HEK293T (cell line): ENCODE measurements at places on chromosomes 13 and 19.
A peak's percentile ranks its signal among the peaks of the same experiment; 100 is the strongest.

DNA sequence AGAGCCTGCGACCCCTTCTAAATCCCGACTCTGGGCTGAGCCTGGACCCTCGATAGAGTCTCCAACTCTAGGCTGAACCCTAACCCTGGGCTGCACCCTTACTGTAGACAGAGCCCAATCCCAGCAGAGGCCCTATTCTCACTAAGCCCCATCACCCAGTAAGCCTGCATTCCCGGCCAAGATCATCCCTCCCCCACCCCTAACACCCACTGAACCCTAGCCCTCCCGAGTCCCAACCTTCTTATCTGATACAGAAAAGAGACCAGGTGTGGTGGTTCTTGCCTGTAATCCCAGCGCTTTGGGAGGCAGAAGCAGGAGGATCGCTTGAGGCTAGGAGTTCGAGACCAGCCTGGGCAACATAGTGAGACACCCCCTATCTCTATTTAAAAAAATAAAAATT, 2.6 kb upstream of the TNFAIP8L1 start:
- DNase-seq, result no peak

DNA sequence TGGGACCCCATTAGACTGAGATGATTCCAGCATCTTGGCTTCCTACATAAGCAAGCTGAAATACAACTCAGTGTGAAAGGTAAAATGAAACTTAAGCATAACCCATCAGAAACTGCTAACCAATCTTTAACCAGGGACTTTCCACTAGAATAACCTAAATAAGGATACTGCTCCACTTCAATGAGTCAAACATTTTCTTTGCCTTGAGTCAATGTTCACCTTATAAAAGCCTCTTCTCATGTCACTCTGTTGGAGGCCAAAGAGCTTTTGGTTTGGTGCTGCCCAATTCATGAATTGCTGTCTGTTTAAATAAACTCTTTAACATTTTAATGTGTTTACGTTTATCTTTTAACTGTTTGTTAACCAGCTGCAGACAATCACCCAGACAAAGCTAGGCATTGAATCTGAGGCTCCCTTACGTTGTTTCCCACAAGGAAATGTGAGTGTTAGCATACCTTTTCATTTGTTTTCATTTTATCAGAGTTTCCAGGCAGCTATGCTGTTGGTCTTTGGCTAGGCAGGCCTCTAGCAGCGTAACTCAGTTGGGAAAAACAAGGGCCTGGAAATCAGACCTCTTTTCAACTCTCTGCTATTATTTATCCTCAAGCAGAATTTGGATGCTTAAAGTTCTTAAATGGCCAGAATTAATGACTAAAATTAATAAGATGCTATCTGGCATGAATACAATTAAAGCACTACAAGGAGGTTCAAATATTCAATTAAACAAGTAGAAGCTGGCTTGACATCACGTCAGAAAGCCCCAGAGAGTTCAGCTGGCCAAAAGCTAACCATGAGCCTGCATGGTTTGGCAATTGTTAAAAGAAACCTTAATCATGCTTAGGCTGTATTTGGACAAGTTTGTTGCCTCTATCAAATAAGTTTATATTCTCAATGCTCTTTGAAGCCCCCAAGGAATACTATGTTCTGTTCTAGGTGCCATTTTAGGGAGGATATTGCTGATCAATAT, 200.2 kb downstream of the DCLK1 start:
- DNase-seq, result no peak

DNA sequence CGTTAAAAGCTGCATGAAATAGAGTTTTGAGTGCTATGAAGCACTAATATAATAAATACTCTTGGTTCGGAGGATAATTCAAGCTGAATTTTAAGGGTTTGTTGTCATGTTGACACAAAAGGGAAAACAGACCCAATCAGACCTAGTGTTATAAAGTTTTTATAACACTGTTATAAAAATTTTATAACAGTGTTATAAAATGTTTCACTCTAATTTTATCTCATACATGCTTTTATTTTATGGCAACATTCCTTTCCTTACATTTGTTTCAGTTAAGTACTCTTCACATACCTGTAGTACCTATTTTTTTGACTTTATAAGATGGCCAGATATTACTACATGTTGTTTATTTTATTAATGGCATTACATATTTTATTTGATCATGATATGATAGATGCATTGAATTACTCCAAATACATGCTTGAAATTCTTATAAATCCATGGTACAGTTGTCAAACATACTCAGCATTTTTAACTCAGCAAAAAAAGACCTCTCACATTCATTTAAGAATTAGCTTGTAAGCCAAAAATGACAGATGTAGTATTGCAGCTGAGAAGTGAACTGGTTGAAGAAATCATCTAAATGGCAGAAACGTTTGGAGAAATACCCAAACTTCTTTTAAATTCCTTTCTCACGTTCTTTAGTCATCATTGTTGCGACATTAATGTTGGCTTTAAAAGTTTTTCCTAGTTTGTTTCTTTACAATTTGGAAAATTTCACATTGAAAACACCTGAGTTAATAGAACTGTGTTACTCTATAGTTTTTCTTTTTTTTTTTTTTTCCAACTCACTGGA, 104.5 kb downstream of the PIBF1 start:
- DNase-seq, result no peak

DNA sequence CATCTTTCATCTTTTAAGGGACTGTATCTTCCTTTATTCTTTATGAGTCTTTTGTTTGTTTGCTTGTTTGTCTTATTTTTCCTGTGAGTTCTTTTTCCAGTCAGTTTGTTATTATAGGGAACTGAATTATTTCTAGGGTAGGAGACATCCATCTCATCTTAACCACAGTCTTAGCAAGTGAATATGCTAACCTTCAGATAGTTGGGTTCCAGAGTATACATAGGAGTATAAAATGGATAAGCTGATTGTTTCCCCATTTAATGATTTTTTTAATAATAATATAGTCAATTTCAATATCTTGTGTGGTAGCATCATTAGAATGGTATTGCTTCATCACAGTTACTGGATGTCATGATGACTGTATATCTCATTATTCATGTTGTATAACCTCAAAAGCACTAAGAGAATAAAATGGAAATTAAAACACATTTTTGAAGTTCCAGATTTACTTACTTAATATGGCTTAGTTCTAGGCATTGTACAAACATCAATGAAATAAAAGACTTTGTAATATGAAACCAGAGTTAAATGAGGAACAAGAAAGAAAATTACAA, 33.0 kb downstream of the GPC6 start:
- no peak for DNase-seq

DNA sequence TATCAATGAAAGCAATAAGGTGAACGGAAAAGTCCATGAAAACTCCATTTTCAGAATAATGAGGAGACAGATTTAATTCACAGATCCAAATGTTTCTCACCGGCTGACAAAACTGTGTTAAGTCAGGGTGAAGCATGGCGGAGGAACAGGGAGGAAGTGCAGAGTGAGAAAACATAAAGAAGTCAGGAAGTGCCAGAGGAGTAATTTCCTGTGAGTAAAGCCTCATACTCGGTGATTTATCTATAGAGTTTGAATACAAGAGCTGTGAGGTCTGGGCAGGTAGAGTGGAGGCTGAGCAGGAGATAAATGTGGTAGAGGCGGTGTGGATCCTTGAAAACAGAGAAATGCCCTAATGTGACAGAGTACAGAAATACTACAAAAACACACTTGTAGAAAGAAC, 11.4 kb downstream of the CARD8 start:
- DNase-seq, result no peak

- no peak for DNase-seq
These were observed 9.6 kb upstream of the TNFRSF19 start for GRCh38 chr13:23560571-23561089.

DNA sequence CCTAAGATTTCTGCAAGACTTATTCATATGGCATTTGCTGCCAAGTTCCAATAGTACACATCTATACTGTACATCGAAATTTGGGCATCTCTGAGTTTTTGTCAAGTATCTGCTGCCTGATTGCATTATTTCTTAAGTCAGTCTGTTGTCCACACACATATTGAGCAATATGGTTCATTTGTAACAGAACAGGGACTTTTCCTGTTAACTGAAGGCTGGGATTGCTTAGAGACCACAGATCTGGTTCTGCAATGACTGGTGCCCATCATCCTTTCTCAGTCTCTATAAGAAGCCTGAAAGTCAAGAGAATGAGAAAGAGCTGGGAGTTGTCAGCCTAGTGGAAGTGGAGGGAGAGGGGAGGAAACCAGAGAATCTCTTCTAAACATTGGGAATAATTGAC, 22.5 kb upstream of the MYCBP2 start:
- no peak for DNase-seq

DNA sequence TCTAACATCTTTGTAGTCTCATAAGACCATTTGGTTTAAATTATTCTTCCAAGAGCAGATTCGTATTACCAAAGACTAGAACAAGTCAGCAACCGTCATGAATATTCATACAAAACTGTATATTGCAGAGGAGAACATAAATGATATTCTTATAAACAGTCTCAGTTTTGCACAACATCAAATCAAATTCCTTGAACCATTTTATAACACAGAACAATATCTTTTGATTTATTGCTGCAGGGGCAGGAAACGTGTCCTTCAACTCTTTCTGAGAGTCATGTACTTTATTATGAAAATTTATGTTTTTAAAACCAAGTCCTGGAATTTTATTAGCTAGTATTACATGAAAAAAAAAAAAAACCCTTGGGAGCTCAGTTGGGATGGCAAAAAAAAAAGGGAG, 26.2 kb downstream of the SIGLECL1 start:
- DNase-seq, result no peak

DNA sequence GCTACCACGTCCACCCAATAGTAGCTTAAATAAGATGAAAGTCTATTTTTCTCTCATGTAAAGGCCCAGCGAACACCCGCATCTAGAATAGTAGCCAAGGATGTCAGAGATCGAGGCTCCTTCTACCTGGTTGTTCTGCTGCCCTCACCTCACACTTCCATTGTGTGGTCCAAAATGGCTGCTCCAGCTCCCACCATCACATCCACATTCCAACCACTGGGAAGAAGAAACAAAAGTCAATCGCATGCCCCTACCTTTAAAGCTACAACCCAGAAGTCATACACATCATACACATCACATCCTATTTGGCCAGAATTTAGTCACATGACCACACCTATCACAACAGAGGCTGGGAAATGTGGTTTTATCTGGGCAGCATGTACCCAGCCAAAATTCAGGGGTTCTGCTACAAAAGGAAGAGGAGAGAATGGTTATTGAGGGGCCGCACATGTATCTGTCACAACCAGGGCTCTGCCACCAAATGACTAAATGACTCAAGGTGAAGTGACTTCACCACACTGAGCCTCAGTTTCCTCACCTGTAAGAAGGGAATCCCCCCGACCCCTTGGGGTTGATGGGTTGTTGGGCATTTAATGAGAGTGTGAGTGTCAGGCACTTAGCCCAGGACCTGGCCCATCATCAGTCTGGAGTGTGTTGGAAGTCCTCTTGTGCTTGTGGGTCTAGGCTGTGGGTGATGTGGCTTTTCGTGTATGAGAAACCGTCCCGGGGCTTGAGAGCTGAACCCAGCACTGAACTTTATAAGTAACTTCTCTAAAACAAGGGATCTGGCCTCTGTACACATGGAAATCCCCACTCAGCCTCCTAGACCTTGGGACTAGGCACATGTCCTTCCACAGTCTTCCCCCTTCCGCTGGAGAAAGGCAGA, 10.2 kb upstream of the CBLC start:
- no peak for DNase-seq

GRCh38 chr19:30070968-30071632, 129.1 kb downstream of the URI1 start:
- DNase-seq, result no peak

DNA sequence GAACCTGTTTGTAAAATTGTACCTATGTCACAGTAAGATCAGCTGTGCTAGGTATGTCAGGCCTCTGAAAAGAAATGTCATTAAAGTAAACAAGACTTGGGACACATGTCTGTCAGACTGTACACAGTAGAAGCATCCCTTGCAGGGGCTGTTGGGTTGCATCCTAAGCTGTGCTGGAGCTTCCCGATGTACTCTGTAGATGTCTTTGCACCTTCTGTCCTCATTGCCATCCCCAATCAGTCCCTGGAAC, 48.7 kb upstream of the GPR183 start:
- no peak for DNase-seq

DNA sequence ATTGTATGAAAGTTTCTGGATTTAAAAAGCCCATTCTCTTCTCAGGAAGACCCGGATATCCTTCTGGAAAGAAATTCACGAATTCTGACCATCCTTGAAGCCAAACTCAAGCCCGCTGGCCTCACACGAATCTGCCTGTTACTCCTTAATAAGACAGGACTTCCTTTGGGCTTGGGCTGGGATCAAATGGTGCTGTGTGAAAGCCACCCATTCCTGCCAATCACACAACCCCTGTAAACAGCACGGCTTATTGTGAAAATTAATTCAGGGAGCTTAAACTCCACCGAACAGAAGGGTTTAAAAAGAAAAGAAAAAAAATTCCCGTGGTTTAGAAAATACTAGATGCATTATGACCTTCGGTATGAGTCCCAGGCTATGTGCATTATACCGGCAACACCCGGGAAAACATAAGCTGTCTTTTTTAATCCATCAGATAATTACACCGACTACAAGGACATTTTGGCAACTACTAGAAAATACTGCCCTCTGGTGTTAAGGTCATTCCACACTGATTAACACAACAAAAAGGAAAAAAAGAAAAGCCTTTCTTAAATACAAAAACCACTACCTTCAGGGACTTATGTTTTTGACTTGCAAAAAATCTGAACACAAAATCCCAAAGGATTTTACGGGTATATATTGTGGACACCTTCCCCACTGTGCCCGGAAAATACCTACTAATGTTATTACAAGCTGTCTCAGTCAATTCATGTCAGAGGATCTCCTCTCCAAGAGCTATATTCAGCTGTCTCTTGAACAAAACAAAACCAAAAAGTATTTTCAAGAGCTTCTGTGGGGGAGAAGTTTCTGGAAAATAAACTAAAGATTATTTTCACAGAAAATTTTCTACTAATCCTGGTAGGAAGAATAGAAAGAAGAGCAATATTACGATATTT, 76.0 kb upstream of the LSM14A start:
- DNase-seq, result peak; percentile 50

- DNase-seq, result no peak
These were observed 57.8 kb downstream of the IER2 start for GRCh38 chr19:13207846-13208671.

GRCh38 chr19:18800636-18801035, 9.5 kb upstream of the COMP start:
- DNase-seq, result no peak

- no peak for DNase-seq
These were observed 6.4 kb downstream of the ZNF350 start for GRCh38 chr19:51980116-51980736.

DNA sequence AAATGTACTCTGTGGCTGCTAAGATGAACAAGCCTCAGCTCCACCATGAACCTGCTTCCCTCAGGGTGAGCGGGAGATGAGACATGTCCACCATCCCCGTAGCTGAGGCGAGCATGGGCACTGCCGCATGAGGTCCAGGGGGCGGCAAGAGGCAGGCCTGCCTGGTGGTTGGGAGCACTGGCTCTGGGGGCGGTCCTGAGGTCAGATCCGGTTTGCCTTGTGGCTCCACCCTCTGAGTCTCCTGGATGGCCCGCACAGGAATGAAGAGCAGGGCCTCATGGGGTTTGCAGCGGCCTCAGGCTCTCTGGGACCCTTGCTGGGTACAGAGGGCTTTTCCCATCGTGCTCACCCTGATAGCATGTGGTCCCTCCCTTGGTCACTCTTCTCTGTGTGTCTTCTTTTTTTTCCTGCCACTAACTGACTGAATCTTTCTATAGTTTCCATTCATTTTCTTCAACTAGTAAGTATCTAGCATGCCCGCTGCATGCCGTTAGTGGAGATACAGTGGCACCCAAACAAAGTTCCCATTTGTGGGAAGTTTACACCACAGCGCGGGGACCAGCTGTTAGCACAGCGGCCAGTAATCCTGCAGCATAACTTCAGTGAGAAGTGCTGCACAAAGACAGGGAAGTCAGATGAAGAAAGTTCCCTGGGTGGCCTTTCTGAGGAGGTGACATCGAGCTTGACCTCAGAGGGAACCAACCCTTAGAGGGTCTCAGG, 37.3 kb downstream of the CAPN12 start:
- no peak for DNase-seq
